T-helper 1 cell treated with Interleukin-12 subunit alpha and Interleukin-12 subunit beta and Interleukin-4 antibody, amounts not matched to agents 30 ng/mL and 1 ng/mL, for 36 hours (primary cell): ENCODE measurements at places on chromosomes 16 and 17. TPM values are rescaled to one million over a fixed set of nuclear protein-coding genes. Genes with fewer than 3 reads are reported as not detected.

SHISA6 gene
- total RNA-seq, result not detected in 2 replicates

SCGB1C2 gene
- total RNA-seq, result not detected in 2 replicates

TMEM204 gene
- total RNA-seq, result 49.2 and 49.9 TPM in 2 replicates

KRT28 gene
- not detected in 2 replicates for total RNA-seq

NTN1 gene
- total RNA-seq, result 0.10 TPM in 1 of 2 replicates, not detected in the other

SCNN1B gene
- not detected in 2 replicates for total RNA-seq

ITGA2B gene
- 0.39 and 0.95 TPM in 2 replicates for total RNA-seq

TNFSF12 gene
- total RNA-seq, result 79.9 and 96.4 TPM in 2 replicates

METTL9 gene
- total RNA-seq, result 62.8 and 63.8 TPM in 2 replicates

GSDMA gene
- total RNA-seq, result 2.5 and 2.8 TPM in 2 replicates

PIMREG gene
- 19.6 and 19.9 TPM in 2 replicates for total RNA-seq
